ENCODE measurements at places on chromosomes 7 and 10.
A peak's percentile ranks its signal among the peaks of the same experiment; 100 is the strongest.

- peak; percentile 18 for DNase-seq
These were observed 62.5 kb downstream of the TMEM130 start for GRCh38 chr7:98807068-98808048.

DNA sequence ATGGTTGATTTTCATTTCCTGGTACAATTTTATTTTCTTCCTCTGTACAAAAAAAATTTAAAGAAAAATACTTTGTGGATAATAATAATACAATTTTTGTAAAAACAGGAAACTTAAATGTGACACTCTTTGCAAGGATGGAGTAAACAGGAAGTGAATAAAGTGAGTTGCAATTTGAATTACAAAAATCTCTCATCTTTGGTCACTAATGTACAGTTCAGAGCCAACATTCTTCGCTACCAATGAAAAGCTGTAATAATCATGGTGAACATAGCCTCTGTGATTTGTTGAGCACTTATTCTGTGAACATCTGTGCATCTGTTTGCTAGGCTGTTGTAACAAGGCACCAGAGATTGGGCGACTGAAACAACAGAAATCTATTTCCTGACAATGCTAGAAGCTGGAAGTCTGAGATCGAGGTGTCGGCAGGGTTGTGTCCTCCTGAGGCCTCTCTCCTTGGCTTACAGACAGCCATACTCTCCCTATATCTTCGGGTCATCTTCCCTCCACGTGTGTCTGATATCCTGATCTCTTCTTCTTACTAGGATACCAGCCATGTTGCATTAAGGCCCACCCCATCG is 295.3 kb upstream of the KLF6 start:
- DNase-seq = peak; percentile 29

DNA sequence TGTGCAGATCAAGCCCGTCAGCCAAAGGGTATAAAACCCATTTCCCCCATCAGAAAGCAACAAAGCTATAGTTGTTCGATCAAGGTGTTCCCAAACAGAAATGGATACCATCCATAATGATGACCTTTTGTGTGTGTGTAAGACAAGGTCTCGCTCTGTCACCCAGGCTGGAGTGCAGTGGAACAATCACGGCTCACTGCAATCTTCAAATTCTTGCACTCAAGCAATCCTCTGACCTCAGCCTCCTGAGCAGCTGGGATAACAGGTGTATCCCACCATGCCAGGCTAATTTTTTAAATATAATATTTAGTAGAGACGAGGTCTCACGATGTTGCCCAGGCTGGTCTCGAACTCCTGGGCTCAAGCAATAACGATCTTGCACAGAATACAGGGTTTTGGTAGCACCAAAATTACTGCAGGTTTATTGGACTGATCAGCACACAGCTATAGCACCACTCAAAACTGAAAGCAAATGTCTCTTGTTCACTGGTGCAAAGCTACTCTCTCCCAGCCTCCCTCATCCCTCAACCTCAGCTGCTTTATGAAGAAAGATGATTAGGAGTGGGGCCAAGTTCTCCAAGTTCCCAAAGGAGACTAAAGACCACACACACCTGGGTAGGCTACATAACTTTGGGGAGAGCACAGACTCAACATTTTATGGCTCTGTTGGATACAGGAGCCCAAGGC is 80.5 kb downstream of the ABI1 start:
- peak; percentile 10 for DNase-seq

DNA sequence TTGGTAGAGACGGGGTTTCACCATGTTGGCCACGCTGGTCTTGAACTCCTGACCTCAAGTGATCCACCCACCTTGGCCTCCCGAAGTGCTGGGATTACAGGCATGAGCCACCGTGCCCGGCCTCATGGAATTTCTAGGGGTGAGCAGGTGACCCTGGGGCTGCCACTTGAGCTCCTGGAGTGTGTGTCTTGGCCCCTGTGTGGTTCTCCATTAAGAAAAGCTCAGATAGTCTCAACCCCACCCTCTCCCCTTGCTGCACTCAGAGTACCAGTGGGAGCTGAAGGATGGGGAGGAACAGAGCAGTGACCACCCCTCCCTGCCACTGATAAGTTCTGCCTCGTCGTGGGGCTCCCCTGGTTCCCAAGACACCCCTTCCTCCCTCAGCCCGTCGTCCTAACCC is 45.3 kb downstream of the RCC1L start:
- no peak for DNase-seq

- DNase-seq = no peak
These were observed 73.5 kb downstream of the ZRANB1 start for GRCh38 chr10:125015356-125015944.

DNA sequence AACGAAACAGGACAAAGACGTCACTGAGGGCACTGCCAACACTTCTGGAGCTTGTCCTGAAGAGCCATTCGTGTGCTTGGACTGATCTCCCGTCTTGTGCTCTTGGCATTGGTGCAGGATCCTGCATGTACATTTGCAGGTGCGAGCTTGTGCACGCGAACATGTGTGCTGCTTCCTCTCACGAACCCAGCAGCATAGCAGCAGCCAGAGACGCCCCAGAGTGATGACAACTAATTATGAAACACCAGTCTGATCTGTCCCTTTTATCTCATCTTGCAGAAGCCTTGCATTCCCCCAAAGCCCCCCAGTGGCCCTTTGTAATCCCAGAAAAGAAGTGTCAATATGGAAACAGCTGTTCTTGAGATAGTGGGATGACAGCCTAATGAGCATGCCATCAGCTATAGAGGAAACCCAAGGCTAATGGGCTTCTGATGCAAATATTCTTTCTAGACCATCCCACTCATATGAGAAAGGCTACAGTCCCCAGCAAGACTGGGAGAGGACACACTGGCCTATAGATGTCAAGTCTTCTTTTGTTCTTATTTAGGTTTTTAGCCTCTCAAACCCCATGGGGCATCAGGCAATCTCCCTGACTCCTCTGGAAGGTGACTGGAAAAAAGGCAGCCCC is 310.6 kb downstream of the FRMD4A start:
- DNase-seq = no peak

- DNase-seq = no peak
These were observed 148.6 kb upstream of the PDE1C start for GRCh38 chr7:32218741-32219288.

- no peak for DNase-seq
These were observed 107.3 kb upstream of the SGCE start for GRCh38 chr7:94763268-94763667.

DNA sequence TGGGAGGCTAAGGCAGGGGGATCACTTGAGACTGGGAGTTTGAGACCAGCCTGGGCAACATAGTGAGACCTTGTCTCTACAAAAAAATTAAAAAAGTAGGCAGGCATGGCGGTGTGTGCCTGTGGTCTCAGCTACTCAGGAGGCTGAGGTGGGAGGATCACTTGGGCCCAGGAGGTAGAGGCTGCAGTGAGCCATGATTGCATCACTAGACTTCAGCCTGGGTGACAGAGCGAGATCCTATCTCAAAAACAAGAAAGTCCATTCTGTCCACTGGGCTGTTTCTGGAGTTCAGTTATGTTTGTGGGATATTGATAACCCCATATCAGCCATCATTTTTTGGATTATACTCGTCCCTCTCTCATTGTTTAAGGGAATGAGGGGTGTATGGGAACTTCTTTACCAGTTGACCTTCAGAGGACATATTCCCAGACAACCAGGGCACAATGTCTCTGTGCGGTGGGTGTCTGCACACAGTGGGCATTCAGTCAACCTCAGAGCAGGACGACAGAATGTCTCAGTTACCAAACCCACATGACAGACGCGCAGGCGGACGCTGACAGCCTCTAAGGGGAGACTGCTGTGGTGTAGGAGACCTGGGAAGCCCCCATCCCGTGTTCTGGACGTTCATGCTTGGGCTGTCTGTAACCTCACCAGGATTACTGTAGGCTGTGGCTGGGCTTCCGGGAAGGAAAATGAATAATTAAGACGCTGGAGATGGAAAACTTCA is 69.4 kb downstream of the CARD11 start:
- DNase-seq = no peak

DNA sequence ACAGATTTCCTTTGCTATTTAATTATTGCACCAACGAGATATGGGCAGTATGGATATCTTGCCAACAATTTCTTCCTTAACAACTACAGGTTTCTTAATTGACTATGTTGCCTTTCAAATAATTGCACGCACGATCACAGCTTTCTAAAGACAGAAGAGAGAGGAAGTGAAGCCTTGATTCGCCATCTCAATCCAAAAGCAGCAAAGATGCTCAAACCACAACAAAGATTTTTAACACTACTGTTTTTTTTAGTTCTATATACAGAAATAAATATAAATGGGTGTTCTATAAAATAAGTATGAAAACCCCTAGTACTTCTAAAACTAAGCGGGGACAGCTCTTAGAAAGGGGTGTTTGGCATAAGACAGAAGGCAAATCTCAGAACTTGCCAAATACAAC is 251.3 kb downstream of the SFMBT2 start:
- no peak for DNase-seq

GRCh38 chr7:33195264-33195663 is 65.9 kb downstream of the BBS9 start:
- DNase-seq = peak; percentile 67

- DNase-seq = no peak
These were observed 20.7 kb upstream of the GRID1 start for GRCh38 chr10:86387178-86387794.

- DNase-seq = no peak
These were observed 694.5 kb downstream of the LRMDA start for GRCh38 chr10:76125900-76126299.

GRCh38 chr7:48876087-48876486 is 48.3 kb upstream of the CDC14C start:
- DNase-seq = no peak

DNA sequence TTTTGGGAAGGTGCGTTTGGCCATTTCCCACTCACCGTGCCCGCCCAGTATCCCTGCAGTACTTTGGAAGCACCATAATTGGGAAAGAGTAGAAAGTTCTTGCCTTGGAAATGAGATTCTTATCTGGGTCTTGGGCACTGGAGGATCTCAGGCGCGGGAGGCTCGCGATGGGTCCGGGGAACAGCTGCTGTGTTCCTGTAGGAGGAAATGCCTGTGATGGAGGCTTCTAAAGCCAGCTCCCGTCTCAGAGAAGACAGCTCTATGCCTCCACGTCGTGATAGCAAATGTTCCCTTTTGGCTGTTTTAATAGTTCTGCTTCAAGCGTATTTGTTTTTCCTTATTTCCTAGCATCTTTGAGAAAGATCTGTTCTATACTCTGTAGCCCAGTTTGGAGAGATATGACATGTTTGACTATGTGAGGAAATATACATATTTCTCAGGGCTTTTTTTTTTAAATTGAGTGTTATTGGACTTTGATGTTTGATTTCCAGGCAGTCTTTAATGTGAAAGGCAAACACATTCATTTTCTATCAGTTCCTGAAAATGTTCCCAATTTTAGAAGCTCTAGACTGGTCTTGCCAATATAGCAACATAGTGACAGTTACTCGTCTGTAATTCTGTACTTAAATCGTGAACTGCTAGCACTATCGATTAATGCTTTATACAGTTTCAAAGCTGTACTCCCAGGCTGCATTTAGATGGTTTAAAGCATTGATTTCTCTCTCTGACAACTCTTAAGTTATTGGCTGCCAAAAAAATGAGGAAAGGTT is 280.8 kb downstream of the DPP6 start:
- DNase-seq = no peak

GRCh38 chr10:114499630-114500190 is 95.4 kb upstream of the AFAP1L2 start:
- peak; percentile 61 for DNase-seq

DNA sequence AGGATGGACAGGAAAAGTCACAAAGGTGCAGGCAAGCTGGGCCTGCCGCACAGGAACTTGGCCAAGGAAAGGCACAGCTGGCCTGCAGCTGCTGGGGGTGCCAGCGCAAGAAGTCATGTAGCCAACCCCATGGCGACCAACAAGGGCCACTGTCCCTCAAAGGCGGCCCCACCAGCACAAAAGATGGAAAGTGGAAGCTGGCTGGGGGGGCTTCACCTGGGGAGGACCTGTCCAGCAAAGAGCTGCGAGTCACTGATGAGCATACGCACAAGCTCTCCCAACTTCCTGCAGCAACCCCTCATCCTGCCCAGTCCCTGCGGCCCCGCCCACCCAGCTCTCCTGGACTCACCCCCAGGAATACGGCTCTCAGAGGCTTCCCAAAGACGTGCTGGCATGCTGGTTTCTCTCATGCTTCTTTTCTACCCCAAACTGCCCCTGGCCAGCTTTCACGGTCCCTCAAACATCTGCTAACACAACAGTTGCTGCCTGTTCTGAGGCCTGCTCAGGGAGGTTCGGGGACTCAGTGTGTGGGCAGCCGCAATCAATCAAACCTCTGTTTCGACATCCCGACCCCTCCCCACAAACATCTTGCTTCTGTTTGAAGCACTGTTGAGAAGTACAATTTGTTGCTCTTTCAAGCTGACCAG is 67.6 kb downstream of the FAM53B start:
- DNase-seq = no peak

GRCh38 chr7:159197066-159197975 is 52.7 kb upstream of the VIPR2 start:
- no peak for DNase-seq

DNA sequence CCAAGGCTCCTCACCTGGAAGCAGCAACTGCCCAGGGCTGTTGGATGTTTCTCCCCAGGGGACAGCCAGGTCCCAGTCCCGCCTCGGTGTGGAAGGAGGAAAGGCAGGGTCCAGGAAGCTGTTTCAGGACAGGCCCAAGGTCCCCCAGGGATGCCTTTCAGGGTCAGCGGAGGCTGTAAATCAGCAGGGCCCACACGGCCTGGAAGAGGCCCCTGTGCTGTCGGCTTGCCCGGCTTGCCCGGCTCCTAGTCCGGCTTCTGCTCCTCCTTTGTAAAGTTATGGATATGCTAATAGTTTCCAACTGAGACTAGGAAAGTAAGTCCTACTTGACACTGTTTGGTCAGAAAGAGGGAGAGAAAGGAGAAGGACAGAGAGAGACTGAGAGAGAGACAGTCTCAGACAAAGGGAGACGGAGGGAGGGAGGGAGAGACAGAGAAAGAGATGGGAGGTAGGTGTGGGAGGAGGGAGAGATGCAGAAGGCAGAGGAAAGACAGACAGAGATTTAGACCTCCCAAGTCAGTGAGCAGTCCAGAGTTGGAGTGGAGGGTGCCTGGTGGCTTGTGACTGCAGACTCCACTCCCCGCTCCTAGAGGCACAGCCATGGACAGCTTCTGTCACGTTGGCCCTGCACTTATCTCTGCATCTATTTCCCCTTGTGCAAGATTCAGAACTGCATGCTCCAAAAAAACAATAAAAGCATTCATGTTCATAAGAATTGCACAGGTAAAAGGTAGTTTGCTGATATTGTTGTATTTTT is 10.5 kb downstream of the IKZF1 start:
- no peak for DNase-seq

- no peak for DNase-seq
These were observed 64.6 kb downstream of the WDR37 start for GRCh38 chr10:1120801-1121211.

GRCh38 chr10:100792574-100792973 is 47.2 kb downstream of the PAX2 start:
- DNase-seq = no peak

- DNase-seq = no peak
These were observed 16.3 kb downstream of the VOPP1 start for GRCh38 chr7:55556031-55556430.

- peak; percentile 2 for DNase-seq
These were observed 78.4 kb downstream of the IPMK start for GRCh38 chr10:58189269-58189668.

DNA sequence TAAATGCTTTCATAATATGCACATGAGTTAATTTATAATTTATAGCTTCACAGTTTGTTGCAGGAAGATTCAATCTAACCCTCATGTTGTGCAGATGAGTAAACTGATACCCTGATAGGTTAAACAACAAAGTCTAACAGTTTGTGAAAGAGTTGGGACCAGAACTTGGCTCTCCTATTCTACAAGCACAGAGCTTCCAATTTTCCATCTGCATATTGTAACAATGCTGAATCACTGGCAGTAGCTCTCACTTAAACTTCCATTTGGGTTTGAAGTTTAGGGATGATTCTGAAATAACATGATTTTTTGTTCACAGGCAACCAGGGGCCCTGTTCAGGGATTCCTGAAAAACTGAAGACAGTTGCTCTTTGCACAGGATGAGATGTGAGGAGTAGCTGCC is 179.3 kb downstream of the XPNPEP1 start:
- DNase-seq = no peak
